Right atrium auricular region (tissue), 2 donors: ENCODE measurements at places on chromosomes 11 and 22. TPM values are rescaled to one million over a fixed set of nuclear protein-coding genes. Genes with fewer than 3 reads are reported as not detected.

The SMC1B gene
- not detected for total RNA-seq

GRCh38 chr22:30251711-30252110 lies 5.2 kb upstream of the LIF start:
- peaks cover 4% of the 10 kb centered on the region for H3K27me3 ChIP-seq
- DNase-seq = no peak
- no peak overlapping the region for H3K4me3 ChIP-seq
- no peaks in the 10 kb centered on the region for H3K36me3 ChIP-seq
- H3K27ac ChIP-seq = no peak overlapping the region

GRCh38 chr22:39960791-39961746 lies 872 bp downstream of the TMA7B start:
- DNase-seq = no peak
- H3K4me3 ChIP-seq = no peak overlapping the region
- H3K36me3 ChIP-seq = no peaks in the 10 kb centered on the region
- H3K27ac ChIP-seq = no peak overlapping the region
- peaks cover 9% of the 10 kb centered on the region for H3K4me1 ChIP-seq

The ADM2 gene
- total RNA-seq = not detected

DNA sequence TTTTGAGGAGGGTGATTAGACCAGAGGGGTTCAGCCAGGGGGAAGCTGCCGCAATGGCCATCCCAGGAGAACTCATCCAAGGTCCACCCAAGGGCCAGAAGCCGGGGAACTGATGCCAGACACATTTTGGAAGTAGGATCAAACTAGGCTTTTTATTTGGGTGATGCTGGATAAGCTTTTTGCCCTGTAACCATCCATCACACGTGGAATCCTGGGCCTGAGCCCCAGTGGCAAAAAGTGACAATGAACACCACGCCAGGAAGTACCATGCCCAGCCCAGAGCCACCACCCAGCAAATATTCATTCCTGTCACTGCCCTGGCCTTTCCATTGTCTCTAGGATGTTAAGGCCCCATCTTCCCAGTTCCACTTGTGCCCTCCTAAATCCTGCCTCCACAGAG lies 85.9 kb downstream of the ZC3H12C start:
- H3K4me1 ChIP-seq = no peaks in the 10 kb centered on the region
- H3K36me3 ChIP-seq = no peaks in the 10 kb centered on the region
- H3K27me3 ChIP-seq = no peaks in the 10 kb centered on the region
- no peak overlapping the region for H3K27ac ChIP-seq
